Activated CD4-positive, alpha-beta T cell treated with anti-CD3 and anti-CD28 coated beads for 24 hours (primary cell): ENCODE measurements at places on chromosomes 16 and 17.

- no peak for DNase-seq
Observed at GRCh38 chr17:12320286-12320685, 299.6 kb downstream of the MAP2K4 start.

DNA sequence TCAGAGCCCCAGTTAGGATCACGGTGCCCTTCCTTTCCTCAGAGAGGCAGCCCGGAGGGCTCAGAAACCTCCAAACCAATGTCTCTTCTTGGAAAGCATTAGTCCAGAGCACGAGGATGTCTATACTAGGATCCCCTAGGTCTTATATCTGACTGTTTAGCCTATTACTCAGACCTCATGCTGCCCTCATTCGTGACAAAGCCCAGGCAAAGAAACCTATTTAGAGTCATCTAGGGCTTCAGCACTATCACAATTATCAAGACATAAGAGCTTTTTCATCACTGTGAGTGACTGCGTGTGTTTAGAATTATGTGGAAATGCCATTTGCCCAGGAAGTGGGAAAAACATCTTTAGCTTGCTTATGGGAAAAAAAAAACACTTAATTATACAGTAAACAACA is 159.8 kb upstream of the NOL11 start:
- no peak for DNase-seq

GRCh38 chr17:35537601-35538141 is at the start of gene SLFN12L:
Gene SLFN12L (minus strand): TSS chr17:35537678. CDS start chr17:35522364, 15,314 bp downstream.
- DNase-seq = no peak

DNA sequence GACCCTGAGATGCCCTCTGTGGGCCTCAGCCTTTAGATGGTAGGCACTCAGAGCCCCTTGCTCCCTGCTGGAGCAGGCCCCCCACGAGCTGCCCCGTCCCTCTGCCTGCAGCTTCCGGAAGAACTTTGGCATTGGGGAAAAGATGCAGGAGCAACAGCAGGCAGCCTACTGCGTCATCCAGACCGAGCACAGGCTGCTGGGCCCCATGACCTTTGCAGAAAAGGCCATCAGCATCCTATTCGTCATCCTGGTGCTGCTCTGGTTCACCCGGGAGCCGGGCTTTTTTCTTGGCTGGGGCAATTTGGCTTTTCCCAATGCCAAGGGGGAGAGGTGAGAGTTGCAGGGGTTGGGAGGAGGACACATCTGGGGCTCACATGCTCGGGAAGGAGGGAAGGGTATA is 12.7 kb upstream of the FOXN1 start:
- no peak for DNase-seq

DNA sequence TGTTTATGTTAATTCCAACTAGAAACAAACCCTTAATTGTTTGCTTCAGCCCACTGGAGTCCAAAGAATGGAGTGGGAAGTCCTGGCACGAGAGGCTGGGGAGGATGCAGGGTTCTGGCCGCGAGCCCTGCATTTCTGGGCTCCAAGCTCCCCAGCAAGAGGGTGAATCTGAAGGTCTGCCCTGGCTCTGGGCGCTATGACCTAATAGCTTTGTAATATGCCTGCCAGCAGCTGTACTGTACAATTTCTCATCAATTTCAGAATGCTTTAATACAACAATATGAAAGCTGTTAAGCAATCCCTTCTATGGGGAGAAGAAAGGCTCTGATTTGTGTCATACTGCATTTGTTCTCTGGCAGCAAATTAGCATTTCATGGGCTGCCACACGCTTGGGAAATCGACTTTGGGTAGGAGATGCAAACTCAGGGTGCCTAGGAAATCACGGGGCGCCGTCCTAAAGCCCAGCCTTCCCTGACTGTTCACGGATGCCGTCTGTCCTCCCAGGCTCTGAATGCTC is 43.8 kb downstream of the NDEL1 start:
- no peak for DNase-seq

- no peak for DNase-seq
Observed at GRCh38 chr17:79970576-79971068, 65.0 kb downstream of the TBC1D16 start.

DNA sequence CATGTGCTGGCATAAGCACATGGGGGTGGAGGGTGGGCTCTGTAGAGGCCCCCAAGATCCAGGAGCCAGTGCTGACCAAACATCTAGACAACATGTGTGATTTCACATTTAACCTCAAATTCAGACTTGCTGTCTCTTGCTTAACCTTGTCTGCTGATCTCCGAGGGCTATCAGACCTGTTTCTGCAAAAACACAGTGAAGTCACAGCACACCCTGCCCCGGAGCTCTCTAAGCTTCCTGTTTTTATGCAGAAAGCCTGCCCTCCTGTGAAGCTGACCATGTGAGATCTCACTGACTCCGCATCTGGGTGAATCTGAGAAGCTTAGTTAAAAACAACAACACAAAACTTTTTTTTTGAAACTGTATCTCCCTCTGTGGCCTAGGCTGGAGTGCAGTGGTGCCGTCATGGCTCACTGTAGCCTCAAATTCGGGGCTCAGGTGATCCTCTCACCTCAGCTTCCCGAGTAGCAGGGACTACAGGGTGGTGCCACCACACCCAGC is 6.6 kb upstream of the DPEP2 start:
- DNase-seq = no peak
